ENCODE measurements at places on chromosomes 7 and 10.

DNA sequence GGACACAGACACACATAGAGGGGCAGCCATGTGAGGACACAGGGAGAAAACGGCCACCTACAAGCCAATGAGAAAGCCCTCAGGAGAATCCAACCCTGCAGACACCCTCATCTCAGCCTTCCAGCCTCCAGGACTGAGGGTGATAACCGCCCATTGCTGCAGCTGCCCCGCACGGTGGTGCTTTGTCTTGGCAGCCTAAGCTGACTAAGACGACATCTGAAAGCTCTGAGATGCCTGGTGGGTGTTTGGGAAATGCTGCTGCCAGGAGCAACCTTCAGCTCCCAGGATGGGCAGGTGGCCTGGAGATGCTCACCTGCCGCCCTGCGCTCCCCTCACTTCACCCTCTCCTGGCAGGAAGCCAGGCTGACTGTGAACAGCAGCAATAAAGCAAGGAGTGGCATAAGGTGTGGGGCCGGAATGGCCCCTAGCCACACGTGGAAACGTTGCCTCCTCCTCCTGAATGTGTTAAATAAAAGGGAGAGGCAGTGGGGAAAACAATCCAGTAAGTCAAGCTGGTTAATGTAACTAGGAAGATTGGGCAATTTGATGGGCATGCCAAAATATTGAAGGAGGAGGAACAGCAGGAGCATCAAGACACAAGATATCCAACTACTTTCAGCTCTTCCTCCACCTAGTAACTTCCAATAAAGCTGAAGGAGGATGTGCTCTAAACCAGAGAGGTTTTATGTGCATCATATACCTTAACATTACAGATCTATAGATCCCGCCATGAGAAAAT is 121.5 kb downstream of the TNS3 start:
- no peak for DNase-seq

DNA sequence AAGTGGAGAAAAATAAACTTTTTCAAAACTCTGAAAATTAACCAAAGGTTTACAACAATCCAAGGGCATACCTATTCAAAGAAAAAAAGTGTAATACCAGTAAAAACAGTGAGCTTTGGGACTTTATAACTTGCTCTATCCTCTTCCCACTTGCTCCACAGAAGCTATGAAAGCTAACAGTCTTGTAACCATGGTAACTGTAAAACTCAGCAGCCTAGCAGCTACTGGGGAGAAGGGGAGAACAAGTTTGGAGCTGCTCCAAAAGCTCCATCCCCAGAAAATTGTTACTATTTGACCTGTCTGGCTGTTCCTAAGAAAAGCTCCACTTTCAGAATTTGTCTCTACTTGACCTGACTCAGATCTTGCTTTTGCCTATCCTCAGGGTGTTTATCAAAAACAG is 191.5 kb downstream of the OTUD1 start:
- DNase-seq, result no peak

GRCh38 chr7:92303761-92304160 is 58.0 kb downstream of the ANKIB1 start:
- DNase-seq, result no peak

- no peak for DNase-seq
Observed at GRCh38 chr10:88964869-88965415, 12.4 kb upstream of the ACTA2 start.

- DNase-seq, result no peak
Observed at GRCh38 chr7:77879272-77879671, 80.7 kb downstream of the PHTF2 start.

DNA sequence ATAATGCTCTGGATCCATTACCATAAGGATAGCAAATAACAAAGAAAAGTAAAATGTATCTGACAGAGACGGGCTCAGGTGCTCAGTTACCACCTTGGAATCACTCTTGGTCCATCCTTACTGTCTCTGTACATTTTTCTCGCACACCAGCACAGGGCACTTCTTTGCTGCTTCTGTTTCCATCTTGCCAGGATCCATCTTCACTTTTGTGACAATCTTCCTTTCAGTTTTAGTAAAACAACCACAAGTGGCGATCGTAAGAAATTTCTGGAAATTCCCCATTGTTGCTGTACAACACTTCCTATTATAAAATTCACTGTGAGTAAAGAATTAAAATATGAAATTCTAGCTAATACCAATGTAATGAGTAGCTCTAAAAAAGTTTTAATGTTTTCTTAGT is 695.5 kb downstream of the GRM8 start:
- no peak for DNase-seq
